Stimulated activated CD8-positive, alpha-beta memory T cell treated with anti-CD3 and anti-CD28 coated beads, Interleukin-4, amount 100 ng/mL, for 24 hours (primary cell): ENCODE measurements at places on chromosomes 3 and 15.

DNA sequence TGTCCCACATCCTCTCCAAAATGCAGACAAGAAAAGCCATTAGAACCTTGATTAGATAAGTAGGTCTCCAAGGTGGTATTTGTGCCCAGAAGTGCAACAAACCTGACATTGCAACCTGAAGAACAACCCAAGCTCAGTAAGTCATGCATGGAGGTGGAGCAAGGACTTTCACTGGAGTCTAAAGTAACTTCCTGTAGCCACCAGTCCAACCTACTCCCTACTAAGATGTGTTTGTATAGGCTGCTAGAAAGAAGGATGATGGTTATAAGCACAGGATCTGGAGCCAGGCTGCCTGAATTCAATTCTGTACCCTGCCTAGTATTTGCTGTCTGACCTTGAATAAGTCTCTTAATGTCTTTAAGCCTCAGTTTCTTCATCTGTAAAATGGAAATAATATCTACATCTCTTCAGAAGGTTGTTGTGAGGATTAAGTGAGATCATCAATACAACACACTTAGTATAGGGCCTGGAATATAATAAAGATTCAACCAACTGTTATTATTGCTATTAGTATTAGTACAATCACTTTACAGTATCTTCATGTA lies 32.3 kb downstream of the HDC start:
- DNase-seq = no peak

DNA sequence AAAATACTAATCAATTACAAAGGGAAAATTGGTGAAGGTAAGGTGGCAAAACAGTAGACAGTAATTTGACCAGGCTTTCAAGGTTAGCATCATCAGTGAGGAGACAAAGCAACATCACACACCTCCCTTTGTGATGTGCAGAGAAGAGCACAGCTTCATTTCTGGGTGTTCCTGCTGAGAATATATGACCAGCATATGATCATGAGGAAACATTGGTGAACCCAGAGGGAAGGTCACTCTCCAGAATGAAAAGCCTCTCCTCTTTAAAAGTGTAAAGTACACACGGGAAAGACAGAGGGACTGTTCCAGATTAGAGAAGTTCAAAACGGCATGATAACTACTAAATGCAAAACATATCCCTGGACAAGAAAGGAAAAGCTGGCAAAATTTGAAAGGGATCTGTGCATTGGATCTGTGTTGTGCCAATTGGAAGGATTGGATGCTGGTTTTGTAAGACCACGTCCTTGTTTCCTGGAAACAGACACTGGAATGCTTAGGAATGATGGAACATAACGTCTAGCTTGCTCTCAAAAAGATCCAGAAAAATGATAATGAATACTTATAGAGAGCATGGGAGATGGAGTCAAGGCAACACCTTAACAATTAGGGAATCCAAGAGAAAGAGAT lies 80.6 kb upstream of the MITF start:
- DNase-seq = no peak

DNA sequence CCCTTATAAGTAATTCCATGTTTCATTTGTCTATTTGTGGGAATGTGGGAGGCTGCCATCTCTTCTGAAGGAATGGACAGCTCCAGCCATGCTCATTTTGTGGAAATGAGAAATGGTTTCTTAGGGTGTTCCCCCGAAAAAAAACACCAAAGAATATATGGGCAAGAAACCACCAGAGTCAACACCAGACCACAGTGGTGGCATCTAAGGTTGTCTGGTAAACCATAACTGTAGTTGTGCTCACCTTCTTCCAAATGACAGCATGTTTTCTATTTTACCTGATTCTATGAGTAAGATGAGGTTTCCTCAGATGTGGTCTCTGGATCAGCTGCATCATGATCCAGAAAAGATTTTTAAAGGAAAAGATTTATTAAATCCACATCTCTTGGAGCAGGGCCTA lies 217.0 kb upstream of the C2CD4B start:
- no peak for DNase-seq

DNA sequence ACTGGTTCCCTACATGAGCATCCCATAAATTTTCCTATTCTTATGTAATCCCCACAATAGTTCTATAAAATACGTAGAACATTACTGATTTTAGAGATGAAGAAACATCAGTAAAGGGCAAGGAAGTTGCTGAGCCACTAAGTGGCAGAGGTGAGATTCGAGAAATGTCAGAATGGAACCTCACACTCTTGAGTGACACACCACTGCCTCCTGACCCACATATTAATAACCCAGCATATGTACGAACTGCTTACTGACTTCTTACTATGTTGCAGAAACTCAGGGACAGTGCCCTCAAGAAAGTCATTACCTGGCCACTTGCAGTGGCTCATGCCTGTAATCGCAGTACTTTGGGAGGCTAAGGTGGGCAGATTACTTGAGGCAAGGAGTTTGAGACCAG lies 1022.4 kb downstream of the FHIT start:
- no peak for DNase-seq

DNA sequence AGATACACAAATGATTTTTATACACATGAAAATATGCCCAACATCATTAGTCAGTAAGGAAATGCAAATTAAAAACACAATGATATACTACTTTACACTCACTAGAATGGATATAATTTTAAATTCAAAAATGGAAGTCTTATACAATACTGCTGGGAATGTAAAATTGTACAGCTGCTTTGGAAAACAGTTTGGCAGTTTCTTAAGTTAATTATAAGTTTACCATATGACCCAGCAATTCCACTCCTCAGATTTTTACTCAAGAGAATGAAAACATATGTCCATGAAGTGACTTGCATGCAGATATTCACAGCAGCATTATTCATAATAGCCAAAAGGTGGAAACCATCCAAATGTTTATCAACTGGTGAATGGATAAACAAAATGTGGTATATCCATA lies 281.3 kb downstream of the EPHB1 start:
- no peak for DNase-seq

DNA sequence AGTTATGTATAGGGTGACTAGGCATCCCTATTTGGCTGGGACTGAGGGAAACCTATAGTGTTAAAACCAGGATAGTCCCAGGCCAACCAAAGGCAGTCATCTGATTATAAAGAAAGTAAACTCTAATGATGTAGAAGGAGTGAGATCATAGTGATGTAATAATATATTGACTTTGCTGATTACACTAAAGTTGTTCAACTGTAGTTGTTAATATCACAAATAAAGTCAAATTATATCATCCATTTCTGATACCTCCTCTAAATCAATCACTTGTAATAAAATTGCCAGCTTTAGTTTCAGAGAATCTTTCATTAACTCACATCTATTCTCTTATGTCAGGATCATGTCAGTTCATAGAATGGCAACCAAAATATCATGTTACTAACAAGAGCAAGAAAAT lies 98.6 kb downstream of the FOXB1 start:
- no peak for DNase-seq

- DNase-seq = no peak
These were observed 386.7 kb downstream of the UNC13C start for GRCh38 chr15:54364961-54365360.

- no peak for DNase-seq
These were observed 29.7 kb downstream of the TRAK1 start for GRCh38 chr3:42120866-42121265.

DNA sequence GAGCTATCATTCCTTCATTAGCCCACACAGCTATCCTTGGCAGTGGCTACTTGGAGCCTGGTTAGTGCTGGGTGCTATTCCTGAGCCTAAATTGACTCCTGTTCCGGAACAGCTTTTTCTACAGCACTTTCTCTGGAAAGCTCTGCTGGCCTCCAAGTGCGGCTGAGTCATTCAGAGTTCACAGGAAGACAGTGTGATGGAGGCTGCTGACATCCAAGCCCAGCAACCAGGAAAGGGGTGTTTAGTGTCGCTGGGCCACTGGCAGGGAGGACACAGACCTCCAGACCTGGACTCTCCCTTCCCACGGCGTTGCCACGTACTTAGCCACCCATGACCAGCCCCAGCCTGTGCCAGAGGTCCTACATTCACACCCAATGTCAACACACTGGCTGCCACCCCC lies 28.7 kb downstream of the CACNA2D2 start:
- DNase-seq = no peak

- no peak for DNase-seq
These were observed 151.1 kb downstream of the ROBO2 start for GRCh38 chr3:77191014-77191413.

DNA sequence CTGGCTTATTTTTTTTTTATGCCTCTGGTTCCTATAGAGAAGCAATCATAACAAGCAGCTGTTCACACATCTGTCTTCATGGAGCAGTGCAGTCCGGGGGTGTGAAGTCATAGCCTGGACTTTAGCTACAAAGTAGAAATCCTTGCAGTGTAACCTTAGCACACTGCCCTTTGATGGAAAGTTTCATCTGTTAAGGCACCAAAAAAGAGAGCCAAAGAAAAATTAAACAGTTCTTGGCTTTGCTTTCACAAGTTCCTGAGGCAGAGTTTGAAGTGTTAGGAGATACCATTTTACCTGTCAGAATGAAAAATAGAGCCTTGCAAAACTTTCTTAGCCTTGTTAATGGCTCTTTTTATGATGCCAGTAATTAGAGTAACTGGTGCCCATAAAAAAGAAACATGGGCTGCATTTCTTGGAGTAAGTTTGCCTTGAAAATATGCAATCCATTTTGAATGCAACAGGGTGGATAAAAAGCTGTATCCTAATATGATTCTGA lies 84.1 kb downstream of the PIK3R4 start:
- no peak for DNase-seq

DNA sequence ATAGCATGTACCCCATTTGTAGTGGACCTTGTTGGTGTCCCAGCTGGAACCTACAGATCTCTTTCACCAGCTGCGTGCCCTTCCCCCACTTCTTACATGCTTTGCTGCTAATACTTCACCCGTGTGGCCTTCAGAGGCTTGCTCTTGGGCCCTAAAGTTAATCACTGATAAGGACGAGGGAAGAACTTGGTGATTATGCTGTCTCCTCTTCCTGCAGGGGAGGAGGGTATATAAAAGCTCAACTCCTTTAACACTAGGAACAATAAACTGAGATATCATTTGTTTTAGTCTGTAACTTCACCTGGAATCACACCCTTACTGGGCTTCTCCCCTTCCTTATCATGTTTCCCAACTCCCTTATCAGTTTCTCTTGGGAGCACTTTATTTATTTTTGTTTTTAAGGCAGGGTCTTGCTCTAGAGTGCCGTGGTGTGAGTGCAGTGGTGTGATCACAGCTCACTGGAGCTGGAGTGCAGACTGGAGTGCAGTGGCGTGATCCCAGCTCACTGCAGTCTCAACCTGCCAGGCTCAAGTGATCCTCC lies 43.2 kb upstream of the PIK3R4 start:
- DNase-seq = no peak
